ENCODE measurements at places on chromosomes 6 and 20.
A peak's percentile ranks its signal among the peaks of the same experiment; 100 is the strongest.

DNA sequence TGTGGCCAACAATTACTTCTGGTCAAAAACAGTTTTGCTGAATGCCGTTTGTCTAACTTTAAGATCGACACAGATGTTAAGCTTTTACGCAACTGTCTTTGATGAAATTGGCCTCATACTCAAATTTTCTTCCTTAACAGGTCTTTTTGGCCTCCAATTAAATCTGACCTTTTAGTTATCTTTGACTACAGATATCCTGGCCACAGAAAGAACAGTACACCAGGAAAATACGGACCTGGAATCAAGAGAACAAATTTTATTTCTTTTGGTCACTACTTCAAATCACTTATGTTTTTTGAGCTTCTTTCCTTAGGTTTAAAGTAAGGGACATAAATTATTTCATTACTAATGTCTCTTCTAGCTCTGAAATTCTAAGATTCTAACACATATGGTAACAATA, 49.8 kb downstream of the IBTK start:
- DNase-seq, result no peak

DNA sequence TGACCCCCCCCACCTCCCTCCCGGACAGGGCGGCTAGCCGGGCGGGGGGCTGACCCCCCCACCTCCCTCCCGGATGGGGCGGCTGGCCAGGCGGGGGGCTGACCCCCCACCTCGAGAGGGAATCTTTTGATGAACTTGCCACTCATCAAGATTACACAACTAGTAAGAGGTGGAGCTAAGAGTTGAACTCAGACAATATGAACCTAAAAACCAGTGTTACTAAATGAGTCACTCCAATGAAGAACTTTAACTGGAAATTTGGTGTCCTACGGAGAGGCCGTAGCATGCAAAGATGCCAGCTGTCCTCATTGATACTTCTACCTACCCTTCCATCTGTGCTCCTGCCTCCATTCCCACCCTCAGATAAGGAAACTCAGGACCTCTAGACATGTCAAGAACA, 42.8 kb downstream of the PFDN4 start:
- DNase-seq, result no peak

DNA sequence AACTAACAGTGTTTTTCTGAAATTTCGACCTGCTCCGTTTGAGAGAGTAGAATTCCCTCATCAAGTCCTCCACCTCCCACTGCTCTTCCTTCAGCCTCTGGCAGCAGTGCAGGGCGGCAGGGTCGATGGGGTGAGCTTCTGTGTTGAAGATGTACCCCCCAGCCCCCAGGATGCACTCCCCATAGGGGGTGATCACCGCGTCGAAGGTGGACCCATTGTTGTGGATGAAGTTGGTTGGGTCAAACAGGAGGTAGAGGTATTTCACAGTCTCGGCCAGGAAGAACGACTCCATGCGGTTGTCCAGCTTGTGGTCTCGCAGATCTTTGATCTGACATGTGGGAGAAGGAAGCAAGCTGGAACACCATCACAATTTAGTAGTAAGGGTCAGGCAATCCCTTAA, 23.0 kb upstream of the TRPC4AP start:
- DNase-seq, result no peak

GRCh38 chr6:33744895-33745546, 1.7 kb downstream of the IP6K3 start:
- DNase-seq, result no peak

DNA sequence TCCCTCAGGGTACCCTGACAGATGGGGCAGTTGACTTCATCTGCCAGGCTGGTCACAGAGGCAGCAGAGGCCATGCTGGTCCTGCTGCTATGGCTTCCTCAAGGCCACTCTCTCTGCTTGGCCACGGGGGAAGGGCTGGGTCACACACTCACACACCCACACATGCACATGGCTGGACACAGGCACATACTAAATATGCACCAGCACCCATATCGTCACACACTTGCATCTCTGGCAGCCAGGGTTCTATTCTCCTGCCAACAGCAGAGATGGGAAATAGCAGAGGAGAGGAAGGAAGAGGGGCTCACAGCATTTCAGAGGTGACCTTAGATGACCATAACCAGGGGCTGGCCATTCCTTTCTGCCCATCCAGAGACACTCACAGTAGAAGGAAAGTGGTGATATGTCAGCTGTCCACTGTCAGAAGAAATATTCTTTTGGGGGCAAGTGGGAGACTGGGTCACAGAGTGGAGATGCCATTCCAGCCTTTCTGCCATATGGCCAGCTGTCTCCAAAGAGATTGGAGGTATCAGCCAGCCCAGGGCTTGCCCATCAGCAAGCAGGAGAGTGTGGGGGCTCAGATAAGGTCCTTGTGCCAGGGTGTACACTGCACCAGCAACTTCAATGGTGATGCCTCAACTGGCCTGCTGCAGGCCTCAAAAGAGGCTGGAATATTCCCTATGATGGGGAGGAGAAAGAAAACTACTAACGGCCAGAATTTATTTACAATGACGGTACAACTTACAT, at the start of gene TRIM10:
TSS of gene TRIM10 (minus strand) at position 427 of the 747 bp plus-strand sequence. CDS start at position 74, 353 bp downstream.
- DNase-seq, result no peak

GRCh38 chr20:19741924-19742323, 16.1 kb upstream of the RIN2 start:
- no peak for DNase-seq

DNA sequence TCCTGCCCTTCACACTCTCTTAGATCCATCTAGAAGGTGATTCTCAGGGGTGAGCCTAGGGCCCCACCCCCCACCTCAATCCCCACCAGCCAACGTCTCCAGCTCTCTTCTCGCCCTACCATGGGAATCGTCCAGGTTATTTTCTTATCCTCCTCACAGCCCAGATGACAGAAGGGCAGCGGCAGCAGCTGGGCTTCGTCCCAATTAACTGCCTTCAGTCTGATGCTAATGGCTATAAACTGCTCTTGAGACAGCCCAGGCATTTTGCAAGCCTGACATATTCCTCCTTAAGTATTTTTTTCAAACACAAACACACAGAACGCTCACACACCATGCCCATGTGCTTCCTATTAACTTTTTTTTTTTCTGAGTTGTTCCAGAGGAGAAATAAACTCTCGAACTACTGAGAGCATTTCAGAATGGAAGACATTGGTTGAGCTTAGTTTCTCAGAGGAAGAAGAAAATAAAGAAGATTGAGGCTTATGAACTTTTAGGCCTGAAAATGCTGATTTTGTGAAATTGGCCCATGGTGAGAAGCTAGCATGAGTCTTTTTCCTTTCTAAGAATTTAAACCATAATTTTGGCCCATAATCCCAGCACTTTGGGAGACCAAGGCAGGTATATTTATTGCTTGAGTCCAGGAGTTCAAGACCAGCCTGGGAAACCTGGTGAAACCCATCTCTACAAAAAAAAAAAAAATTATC, 124.6 kb downstream of the EYA2 start:
- no peak for DNase-seq

- DNase-seq, result no peak
Measured at GRCh38 chr20:43102394-43102793, 87.3 kb downstream of the PTPRT start.

- DNase-seq, result no peak
Measured at GRCh38 chr6:71468841-71469700, 180.5 kb downstream of the OGFRL1 start.

DNA sequence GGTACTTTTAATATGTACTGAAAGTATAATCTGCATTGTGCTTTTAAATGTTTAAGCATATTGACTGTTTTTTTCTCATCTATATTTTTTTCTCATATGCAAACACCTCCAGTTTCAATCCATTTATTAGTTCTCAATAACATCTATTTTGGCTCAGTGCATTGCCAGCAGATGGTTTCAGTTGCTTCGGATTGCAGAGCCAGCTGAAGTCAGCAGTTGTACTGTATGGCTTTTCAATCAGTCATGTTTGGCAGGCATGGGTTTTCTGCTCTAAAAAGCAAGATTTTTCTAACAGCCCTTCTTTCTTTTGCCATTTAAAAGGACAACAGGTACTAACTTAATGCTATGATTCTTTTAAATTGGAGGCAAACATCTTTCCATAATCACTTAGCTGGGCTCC, 121.2 kb downstream of the CD109 start:
- no peak for DNase-seq

DNA sequence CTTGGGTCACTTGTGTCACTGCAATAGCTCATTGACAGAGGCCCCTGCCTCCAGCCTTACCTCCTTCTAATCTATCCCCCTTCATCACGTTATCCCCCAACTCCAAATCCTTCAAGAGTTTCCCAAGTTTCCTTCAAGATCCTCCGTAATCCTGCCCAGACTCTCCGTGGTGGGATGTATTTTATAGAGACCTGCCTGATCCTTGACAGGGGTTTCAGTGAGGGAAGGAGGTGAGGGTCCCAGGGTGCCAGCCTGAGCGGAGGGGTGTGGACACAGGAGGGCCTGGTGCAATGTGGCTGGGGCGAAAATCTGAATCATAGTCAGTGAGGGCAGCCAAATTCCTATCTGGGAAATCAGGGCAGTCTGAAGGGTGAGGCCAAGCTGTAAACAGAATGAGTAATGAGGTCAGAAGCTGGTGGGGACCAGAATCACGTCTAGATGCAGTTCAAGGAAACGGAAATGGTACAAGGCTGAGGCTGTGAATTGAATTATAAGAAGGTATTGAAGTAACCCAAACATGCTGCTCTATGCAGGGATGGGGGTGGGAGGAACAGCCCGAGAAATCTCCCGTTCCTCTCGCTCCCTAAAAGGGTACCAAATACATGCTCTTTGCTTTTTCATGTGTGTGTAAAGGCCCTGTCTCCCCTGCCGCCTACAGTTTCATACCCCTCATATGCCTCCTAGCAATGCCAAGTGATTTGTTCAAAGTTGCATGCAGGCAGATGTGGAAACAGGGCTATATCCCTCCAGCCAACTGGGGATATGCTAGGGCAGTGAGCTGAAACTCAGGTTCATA, 35.4 kb upstream of the PIM1 start:
- DNase-seq, result peak; percentile 75

- DNase-seq, result no peak
Measured at GRCh38 chr6:52557389-52558265, 19.2 kb downstream of the TRAM2 start.

DNA sequence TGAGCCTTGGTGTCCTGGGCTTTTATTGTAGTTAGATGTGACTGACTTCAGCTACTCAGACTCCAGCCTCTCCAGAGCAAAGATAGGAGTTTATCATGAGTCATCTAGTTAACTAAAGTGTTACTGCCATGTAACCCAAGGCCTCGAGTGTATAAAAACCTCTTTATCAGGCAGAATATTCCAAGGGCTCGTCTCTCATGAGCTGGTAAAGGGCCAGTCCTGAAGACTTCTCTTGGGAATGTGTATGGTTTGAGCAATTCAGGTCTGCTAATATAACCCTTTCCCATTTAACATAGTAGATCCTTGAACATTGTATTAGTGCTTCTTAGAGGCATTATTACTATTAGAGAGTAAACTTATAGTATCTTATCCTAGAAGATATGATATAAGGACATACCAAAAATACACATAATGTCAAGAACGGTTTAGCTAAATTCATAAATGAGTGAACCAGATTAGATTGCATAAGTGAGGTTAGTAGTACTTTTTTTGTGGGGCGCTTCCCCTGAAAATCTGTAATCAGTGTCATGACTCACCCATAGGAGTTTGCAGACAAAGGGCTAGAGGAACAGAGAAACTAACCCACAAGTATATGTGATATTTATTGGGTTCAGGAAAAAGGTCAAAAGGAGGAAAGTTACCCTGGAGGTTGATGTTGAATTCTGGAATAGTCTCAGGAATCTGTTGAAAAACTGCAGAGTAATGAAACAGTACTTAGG, 16.0 kb downstream of the DSE start:
- DNase-seq, result peak; percentile 24

- DNase-seq, result no peak
Measured at GRCh38 chr6:54860739-54861138, 14.2 kb downstream of the FAM83B start.

DNA sequence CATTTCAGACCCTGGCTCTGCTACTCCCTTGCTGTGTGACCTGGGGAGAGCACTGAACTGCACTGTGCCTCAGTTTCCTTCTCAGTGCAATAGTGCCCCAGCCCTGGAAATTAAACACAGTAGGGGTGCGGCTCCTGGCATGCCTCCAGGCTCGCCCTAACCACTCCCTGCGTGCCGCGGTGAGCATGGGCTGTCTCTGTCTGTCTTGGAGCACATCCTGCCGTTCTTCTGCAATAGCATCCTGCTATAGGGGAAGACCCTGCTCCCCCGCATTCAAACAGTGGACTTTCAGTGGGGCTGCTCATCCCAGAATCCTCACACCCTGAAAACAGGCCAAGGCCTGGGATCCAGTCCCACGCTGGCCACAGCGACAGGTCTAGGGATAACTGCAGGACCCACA, 129.5 kb downstream of the FOXC1 start:
- DNase-seq, result no peak

DNA sequence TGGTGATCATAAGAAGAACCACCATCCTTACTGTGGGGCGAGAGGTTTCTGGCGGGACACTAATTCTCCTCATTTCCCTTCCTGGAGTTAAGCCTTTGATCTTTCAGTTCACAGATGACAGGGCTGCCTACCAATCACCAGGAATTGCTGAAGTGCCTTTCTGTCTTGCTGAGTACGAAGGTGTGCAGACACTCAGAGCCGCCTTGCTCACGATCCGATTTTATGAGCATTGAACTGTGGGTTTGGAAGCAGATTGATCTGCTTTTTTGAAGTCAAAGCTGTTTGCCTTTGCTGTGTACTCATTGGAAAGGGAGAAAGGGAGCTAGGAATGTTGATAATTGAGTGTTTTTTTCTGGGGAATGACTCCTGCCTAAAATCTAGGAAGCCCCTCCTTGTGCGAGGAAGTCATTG, 129.1 kb upstream of the SALL4 start:
- no peak for DNase-seq

- no peak for DNase-seq
Measured at GRCh38 chr6:143271024-143271423, 179.5 kb downstream of the ADAT2 start.

GRCh38 chr6:18503593-18504231, 116.6 kb downstream of the RNF144B start:
- peak; percentile 37 for DNase-seq

GRCh38 chr6:134632024-134632423, 314.1 kb upstream of the SGK1 start:
- no peak for DNase-seq

DNA sequence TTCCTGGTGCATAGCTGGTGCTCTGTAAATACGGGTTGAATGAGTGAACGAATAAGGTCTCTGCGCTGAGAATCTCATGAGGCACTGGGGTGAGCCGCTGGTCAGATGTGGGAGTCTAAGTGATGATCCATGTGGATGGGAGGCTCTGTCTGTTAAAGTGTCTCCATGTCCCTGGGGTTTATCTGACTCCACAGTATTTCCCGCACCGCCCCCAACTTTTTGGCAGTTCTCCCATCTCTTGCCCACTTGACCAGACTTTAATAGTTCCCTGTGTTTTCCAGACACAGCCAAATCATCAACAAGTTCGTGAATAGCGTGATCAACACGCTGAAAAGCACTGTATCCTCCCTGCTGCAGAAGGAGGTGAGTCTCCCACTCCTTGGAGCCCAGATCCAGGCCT, 9.9 kb downstream of the BPIFA2 start:
- no peak for DNase-seq

GRCh38 chr20:58650181-58650775, 805 bp upstream of the STX16 start:
- DNase-seq, result no peak

GRCh38 chr6:19067165-19067564, 680.0 kb downstream of the RNF144B start:
- DNase-seq, result no peak

All from CD4-positive, alpha-beta T cell treated with Interleukin-15 for 4 hours (primary cell).